RWPE2 (cell line): ENCODE measurements at places on chromosomes 6 and 20.

DNA sequence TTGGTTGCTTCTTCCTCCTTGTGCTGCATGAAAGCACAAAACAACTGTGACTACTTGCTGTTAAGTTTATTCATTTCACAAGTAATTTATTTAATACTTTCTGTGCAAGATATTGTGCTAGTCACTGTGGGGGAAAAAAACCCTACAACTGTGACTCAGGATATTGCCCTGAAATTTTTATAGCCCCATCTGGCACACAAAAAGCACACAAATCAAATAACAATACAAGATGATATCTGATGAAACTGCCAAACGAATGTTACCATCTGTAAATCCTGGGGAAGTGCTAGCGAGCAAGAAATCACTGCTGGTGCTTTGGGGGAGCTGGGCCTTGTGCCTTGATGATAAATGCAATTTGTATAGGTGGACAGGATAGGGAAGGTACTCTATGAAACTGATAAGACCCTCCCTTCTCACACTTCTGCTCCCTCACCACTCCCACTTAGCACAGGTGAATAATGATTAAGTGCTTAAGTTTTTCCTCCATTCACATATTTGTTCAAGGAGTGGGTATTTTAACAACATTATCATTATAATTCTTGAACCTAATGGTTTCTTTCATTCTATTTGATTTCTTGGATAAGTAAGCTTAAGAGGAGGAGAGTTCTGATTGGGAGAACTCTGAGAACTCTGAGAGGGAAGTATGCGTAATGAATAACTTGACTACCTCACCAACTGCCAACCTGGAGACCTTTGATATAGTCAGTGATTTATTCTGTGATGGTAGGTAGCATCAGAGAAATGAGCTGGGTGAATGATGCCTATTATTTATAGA, 115.3 kb downstream of the RTN4IP1 start:
- DNase-seq, result no peak

GRCh38 chr6:85684133-85684808, 41.6 kb upstream of the SYNCRIP start:
- no peak for DNase-seq

- DNase-seq, result no peak
These were observed 138.6 kb downstream of the RPS12 start for GRCh38 chr6:132952986-132953385.

GRCh38 chr20:32152421-32153155, 43.1 kb downstream of the TM9SF4 start:
- DNase-seq, result peak; percentile 54

- DNase-seq, result no peak
These were observed 107.2 kb downstream of the RNASET2 start for GRCh38 chr6:166848979-166849748.

- no peak for DNase-seq
These were observed 5.9 kb upstream of the SLCO4A1 start for GRCh38 chr20:62636446-62636845.

DNA sequence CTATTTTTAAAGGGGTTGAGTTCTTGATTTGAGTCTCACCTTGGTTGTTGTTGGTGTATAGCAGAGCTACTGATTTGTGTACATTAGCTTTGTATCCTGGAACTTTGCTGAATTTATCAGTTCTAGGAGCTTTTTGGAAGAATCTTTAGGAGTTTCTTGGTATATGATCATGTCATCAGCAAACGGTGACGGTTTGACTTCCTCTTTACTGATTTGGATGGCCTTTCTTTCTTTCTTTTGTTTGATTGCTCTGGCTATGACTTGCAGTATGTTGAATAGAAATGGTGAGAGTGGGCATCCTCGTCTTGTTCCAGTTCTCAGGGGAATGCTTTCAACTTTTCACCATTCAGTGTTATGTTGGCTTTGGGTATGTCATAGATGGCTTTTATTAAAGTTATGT, 64.0 kb downstream of the CDYL start:
- no peak for DNase-seq

GRCh38 chr6:154491567-154492470, 18.7 kb downstream of the CNKSR3 start:
- no peak for DNase-seq

DNA sequence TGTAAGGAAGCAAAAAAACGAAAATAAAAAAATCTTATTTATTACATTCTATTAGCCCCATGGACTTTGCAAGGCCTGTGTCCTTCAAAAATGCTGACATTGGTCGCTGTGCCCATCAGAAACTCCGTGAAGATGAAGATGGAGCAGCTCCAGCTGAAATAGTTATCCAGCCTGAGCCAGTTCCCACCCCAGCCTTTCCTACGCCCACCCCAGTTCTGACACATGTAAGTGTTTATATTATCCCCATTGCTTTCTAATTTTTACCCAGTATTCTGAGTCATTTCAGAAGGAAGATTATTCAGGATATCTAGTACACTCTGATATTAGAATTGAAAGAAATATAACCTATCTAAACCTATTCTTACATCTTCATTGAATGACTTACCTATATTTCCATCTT, 217.7 kb downstream of the ARHGAP18 start:
- DNase-seq, result no peak

- DNase-seq, result no peak
These were observed 71.6 kb downstream of the BANF2 start for GRCh38 chr20:17771206-17772004.

DNA sequence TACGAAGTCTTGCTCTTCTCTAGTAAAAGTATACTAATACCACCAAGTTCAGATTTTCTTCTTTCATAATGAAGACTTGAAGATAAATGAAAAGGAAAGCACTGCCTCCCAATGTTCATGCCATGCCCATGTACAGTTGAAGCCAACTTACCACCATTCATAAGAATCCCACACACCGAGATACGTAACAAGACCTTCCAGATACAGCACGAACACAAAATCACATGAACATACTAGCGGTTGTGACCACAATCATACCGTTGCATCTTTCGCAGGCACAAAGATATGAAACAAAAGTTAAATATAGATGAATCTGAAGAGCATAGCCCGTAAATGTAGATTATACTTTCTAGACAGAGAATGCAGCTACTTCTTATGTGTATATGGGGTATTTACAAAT, 412.5 kb downstream of the CBLN4 start:
- DNase-seq, result no peak

DNA sequence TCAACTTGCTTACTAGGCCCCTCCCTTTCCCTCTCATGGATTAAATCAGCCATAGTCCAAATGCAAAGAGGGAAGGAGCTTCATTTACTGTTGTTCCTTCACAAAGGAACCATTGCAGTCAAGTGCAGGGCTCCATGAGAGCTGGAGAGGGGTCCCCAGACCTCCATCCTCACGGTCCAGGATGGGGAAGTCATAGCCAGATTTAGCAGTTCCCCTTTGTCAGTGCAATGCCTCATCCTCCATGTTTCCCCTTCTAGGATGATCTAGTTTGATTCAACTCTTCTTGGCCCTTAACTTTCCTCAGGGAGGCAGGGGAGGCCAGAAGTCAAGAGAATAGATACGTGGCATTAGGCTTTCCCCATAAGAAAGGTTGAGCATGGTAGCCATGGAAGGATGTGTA, 66.5 kb upstream of the FUCA2 start:
- DNase-seq, result no peak

DNA sequence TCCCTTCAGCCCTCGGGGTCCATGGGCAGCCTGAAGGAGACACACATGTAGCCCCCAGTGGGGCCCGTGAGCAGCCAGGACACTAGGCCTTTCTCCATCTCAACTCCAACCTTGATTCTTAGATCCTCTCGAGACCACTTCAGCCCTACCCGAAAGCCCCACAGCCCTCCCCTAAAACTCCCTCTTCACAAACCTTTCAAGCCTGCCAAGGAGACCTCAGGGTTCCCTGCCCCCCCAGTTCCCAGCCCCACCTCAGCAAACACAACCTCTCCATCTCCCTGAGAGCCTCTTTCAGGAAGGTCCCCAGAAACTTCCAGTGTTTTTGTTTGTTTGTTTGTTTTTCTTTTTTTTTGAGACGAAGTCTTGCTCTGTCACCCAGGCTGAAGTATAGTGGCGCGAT, 11.1 kb downstream of the COL11A2 start:
- no peak for DNase-seq

DNA sequence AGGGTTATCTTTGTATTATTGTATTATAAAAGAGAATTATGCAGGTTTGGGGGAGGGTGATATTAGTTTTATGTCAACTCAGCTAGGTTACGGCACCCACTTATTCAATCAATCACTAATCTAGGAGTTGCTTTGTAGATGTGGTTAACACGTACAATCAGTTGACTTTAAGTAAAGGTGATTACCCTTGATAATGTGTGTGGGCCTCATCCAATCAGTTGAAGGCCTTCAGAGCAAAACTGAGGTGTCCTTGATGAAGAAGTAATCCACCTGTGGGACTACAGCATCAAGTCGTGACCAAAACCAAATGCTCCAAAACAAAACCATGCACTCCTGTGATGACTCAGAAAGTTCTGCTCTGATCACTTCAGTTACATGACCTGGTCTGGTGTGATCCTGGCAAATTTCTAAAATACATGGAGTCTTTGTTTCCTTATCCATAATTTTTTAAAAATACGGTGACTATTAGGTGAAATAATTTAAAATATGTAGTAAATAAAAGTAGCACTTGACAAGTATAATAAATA, 114.1 kb downstream of the IYD start:
- no peak for DNase-seq

DNA sequence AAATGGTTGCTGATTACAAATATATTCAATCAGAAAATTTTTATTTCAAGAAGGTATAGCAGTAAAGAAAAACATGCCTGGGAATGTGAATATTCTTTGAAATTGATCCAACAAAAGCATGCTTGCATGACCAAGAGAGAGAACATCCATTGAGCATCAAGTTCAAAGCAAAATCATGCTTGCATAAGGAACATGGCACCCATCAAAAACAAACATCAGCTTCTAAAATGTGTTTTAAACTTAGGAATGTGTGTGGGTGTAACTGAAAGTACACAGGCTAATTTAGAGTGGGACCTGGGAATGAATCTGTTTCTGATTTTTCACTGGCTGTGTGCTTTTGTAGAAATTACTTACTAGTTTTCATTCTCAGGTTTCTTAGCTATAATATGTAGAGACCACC, 5.6 kb downstream of the SLC17A5 start:
- DNase-seq, result no peak
